ENCODE measurements at places on chromosomes 12 and 14.

DNA sequence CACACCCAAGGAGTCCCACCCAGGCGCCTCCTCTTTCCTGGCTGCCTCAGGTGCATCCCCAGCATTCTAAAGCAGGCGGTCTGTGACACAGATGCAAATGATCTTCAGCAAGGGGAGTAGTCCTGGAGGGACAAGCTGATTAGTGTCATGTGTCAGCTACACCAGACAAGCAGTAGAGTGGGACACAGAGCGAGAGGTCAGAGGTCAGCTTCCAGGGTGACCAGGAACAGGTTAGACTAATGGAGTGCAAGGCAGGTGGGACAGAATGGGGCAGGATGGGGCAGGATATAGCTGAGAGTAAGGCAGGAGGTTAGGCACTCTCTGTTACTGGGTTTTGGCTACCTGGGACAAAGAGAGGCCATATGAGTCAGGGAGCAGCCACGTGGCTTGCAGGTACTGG lies 534.0 kb downstream of the FUT8 start:
- no peak for DNase-seq

DNA sequence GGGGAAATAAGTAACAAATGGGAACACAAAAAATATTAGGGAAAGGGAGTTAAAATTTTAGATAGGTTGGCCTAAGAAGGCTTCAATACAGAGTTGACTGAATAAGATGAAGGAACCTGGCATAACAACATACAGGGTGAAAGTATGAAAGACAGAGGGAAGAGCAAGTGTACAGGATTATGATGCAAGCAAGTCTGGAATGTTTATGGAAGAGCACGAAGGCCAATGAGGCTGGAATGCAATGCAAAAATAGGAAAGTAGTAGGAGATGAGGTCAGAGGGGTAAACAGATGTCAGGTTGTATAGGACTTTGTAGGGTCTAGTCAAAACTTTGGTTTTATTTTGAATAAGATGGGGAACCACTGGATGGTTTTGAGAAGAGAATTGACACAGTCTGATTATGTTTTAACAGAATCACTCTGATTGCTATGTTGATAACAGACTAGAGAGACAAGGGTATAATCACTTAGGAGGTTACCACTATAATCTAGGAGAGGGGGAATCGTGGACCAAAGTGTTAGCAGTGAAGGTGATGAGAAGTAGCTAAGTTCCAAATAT lies 96.8 kb downstream of the OSBPL8 start:
- DNase-seq: no peak

DNA sequence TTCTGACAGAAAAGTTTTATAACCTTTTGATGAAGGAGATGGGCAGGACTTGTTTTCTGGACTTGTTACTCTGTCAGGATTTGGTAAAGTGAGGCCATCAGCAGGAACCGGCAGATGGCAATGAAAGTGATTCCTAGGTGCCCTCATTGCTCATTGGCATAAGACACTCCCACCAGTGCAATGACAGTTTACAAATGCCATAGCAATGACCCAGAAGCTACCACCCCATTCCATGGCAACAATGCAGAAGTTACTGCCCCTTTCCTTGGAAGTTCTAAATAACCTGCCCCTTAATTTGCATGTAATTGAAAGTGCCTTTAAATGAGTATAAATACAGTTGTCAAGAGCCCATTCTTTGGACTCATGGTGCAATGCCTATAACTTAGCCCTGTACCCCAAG lies 222.6 kb downstream of the CEP128 start:
- no peak for DNase-seq

DNA sequence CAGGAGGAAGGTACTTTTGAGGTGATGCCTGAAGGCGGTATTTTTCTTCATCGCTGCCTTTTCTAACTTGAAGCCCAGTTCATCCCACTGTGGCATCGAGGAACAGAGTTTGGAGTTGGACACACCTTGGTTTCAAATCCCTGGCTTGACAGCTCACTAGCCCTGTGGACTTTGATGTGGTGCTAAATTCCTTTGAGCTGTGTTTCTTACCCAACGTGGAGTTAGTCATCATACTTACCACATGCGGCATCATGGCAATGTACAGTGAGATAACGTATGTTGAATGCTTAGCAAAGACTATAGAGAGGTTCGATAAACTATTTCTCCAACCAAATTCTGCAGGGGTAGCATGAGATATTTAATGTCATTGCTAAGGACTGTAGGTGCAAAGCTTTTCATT lies 3.4 kb downstream of the PLEKHG3 start:
- peak; percentile 49 for DNase-seq

GRCh38 chr12:49955899-49956662 lies 5.5 kb downstream of the AQP2 start:
- no peak for DNase-seq

DNA sequence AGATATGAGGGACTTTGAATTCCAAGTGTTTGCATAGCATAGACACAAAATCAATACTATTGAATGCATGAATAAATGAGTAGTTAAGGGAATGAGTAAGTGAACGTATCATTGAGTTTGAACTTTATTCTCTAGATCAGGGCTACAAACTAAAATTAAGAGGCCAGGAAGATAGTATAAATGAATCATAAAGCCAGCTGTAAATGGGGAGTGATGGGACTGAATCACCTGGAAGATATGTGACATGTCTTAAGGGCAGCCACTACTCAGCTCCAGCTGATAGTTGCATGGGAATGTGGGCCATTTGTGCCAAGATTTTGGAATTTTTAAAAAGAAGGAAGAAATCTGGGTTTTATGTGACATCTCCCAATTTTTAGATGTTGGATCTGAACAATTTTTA lies 229.9 kb downstream of the AKAP6 start:
- DNase-seq: peak; percentile 23

DNA sequence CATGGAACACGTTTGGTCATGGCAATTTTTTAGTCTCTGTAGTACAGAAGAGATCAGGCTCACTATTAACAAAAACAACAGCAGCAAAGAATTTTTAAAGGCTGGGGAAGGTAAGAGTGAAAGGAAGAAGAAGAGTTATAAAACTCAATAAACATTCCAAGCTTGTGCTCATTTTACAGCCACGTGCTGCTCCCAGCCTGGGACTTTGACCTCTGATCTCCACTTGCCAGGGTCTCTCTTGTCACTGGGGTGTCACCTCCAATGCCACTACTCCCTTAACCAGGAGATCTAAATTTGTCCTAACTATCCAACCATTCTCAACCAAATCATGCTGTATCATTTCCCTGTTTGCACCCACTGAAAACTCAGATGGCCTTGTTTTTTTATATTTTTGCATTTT lies 605.1 kb downstream of the VRK1 start:
- DNase-seq: no peak

DNA sequence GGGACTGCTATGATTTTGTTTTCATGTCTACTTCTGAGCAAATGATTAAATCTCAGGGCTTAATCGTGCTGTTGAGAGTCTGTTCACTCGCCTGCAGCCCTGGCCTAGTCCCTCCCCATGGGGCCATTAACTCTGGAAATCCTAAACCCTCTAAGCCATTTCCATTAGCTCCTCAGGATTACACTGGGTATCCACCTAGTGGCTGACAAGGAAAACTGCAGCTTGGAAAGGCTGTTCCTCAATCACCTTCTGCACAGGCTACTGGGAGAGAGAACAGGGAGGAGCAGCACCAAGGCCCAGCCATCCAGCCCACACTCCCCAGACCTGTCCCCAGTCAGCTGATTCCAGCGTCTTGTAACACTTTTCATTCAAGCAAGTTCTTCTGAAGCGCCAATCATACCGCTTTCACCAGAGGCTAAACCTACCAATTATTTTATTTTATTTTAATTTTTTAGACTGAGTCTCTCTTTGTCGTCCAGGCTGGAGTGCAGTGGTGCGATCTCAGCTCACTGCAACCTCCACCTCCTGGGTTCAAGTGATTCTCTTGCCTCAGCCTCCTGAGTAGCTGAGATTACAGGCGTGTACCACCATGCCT lies 48.7 kb downstream of the NEUROD4 start:
- DNase-seq: peak; percentile 82

DNA sequence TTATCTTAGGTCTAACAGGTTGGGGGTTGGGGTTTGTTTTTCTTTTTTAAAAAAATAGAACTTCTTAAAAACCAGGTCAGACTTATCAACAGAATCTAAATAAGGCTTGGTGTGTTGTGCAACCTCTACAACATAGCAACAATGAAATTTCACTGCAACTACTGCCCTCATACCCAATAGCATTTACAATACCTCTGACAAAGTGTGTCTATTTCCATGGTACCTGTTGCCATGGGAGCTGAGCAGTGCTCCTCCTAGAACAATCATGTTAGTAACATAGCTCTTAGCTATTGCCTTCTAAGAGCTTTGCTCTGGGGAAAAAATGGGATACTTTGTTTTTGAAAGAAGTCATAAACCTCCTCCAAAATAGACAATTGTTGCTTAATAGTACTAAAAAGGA lies 103.3 kb upstream of the CCDC175 start:
- no peak for DNase-seq

DNA sequence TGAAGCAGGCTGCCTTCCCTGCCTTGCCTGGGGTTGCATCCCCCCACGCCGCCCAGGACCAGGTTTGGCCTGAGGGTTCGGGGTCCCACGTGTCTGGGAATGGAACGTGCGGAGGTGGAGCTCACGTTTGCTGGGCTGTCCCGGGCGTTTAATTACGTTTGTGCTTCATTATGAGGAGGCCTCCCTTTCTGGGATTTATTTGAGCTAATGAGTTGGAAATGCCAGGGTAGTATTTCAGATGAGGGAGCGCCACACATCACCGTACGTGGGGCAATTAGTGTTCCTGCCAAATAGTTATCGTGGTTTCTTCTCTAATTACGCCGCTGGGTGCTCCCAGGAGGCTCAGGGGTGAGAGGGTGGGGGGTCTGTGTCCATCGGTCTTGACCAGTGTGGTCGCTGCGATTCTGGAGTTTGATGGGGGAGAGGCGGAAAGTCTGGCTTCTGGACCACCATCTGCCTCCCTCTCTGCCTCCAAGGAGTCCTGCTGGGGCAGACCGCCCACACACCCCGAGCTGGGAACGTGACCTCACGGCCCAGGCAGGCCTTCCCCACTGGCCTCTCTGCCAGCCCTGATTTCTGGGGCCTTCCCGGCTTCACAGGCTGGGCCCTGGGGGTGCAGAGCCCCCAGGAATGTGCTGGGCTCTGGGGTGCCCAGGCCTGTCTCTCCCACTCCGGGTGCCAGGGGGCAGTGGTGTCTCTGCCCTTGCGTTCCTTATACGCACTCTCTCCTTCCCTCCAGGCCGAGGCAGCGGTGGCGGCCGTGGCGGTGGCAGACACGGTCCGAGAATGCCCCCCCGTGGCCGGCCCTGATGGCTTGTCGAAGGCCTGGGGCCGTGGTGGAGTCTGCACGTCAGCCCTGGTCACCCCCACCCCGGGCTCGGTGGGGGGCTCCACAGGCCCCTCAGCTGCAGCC lies 18.9 kb downstream of the KIF26A start:
- no peak for DNase-seq

- DNase-seq: no peak
Measured at GRCh38 chr12:2982361-2982760, 23.2 kb downstream of the TEAD4 start.

- peak; percentile 17 for DNase-seq
Measured at GRCh38 chr12:111991946-111992345, 21.0 kb downstream of the TMEM116 start.

- DNase-seq: no peak
Measured at GRCh38 chr12:94622475-94622874, 27.9 kb downstream of the TMCC3 start.

DNA sequence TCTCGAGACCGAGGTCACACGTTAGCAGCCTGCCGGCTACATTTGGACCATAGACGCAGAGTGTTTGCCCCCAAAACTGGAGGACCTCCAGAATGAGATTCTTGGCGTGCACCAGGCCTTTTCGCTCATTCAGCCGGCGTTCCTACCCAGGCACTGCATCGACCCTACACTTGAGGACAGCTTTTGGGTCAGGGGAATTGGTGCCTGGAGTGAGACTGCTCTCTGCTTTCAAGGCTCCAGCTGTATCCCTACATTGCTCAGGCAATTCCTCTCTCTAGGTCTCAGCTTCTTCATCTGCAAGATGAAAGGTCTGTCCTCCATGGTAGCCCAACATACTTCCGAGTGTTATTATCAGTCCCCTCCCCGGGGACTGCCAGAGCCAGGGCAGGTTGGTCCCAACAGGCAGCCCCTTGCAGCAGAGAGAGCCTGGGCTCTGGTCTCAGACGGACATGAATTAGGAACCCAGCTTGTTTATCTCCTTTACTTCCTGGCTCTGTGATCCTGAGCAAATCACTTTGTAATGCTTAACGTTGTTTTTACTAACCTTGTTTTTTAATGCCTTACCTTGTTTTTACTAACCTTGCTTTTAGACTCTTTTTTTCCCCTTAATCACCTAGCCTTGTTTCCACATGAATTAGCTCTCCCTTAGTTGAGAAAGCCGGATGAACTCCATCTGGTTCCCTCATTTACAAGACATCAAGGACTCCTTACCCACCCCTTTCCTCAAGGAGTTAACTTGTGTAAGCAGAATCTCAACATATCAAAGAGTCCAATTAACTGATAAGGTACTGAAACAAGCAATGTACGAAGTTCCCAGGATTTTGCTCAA lies 892 bp downstream of the TCHP start:
- peak; percentile 42 for DNase-seq

GRCh38 chr12:12582895-12583303 lies 20.2 kb upstream of the DUSP16 start:
- peak; percentile 37 for DNase-seq

GRCh38 chr12:114784526-114784925 lies 100.6 kb upstream of the TBX3 start:
- DNase-seq: no peak

DNA sequence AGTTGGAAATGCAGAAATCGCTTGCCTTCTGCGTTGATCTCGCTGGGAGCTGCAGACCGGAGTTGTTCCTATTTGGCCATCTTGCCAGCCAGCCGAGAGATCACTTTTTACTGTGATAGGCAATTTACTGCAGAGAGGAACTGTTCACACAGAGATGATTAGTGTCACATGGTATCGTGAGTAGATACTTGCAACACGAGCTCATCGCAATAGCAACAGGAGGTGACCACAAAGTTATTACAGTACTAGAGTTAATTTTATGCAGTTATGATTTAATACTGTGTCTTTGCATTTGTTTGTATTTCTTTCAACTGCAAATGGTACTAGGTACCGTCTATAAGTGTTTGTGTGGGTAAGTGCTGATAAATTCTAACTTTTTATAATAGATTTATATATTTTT lies 27.8 kb downstream of the NOPCHAP1 start:
- DNase-seq: no peak

DNA sequence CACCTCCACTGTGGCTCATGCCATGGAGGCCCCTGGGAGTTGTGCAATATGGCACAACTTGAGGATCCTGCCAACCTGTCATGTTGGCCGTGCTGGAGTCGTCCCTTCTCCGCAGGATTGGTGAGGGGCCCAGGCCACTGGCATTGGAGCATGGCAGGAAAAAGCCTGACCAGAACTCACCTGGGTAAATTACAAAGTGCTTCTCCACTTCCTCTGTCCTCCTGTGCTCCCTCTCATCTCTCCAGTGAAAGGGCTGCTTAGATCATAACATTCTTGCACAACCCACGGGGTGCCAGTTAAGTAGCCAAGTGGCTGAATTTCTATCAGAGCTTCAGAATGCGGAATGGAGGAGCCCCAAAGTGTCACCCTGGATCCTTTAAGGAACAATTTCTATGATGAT lies 381.0 kb downstream of the DPF3 start:
- DNase-seq: no peak

All from AG20443 (cell line).